ENCODE measurements at places on chromosomes 4 and X. TPM values are rescaled to one million over a fixed set of nuclear protein-coding genes. Genes with fewer than 3 reads are reported as not detected.

- no peaks in the 10 kb centered on the region for H3K27me3 ChIP-seq
- H3K4me1 ChIP-seq: peaks cover 1% of the 10 kb centered on the region
- no peak overlapping the region for H3K27ac ChIP-seq
These were observed 147.0 kb upstream of the HPGD start for GRCh38 chr4:174669270-174669669.

DNA sequence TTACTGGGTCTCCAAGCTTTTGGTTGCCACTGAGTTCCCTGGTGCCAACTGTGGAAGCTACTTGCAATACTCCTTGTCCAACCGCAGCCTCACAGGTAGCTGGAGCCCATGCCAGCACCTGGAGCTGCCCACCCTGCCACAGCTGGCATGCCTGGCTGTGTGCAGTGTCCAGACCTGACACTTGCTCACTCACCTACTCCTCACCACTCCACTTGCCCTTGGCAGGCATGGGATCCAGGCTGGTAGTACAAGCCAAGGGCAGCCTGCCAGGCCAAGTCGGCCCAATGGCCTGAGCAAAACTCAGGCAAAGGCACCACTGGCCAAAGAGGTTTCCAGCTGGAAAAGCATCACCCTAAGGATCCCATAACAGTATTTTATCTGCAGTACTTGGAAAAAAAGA, 246.3 kb downstream of the PDGFC start:
- no peaks in the 10 kb centered on the region for H3K27me3 ChIP-seq
- no peaks in the 10 kb centered on the region for H3K36me3 ChIP-seq
- no peak overlapping the region for H3K27ac ChIP-seq
- DNase-seq: no peak

DNA sequence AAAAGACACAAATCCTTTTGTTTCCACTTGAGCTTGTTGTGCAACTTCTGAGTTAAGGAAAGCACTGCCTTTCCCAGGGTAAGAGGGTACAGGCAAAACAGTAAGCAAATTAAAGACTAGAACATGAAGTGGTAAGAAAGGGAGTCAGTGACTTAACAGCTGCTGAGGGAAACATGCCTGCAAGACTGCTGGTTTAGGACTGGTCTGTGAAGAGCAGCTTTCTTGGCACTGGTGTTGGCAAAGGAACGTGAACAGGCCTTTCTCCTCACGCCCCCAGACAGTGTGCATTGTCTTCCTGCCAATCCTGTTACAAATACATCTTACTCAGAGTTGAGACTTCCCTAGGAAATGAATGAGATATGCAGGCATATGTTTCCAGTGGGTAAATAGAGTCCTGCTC, 2.6 kb downstream of the LHFPL1 start:
- H3K27ac ChIP-seq: no peak overlapping the region
- H3K4me1 ChIP-seq: peaks cover 21% of the 10 kb centered on the region
- DNase-seq: no peak

GRCh38 chr4:94221916-94222315, 14.3 kb downstream of the SMARCAD1 start:
- no peak overlapping the region for H3K4me3 ChIP-seq
- peak overlapping the region; percentile 6 for H3K27ac ChIP-seq
- no peaks in the 10 kb centered on the region for H3K4me1 ChIP-seq
- DNase-seq: no peak
- no peaks in the 10 kb centered on the region for H3K27me3 ChIP-seq

DNA sequence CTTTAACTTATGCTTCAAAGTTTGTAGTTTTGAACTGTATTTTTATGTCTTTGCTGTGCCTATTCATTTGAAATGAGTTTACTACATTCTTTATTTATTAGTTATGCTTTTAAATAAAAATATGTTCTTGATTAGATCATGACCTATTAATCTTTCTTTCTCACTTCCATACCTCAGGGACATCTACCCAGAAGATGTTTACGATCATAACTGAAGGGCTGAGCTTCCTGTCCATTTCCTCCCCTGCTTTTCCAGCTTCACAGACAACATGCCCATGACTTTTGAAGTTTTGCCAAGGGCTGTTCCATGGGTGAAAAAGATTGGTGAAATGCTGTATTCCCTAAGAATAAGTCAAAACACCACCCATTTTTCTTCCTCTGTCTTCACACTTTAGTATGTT, 99.7 kb upstream of the DDIT4L start:
- no peak overlapping the region for H3K4me3 ChIP-seq
- peaks cover 4% of the 10 kb centered on the region for H3K4me1 ChIP-seq
- no peaks in the 10 kb centered on the region for H3K36me3 ChIP-seq
- no peak for DNase-seq

GRCh38 chrX:113429011-113429410, 588.4 kb upstream of the AMOT start:
- H3K36me3 ChIP-seq: no peaks in the 10 kb centered on the region
- H3K4me3 ChIP-seq: no peak overlapping the region
- no peaks in the 10 kb centered on the region for H3K4me1 ChIP-seq
- no peak overlapping the region for H3K27ac ChIP-seq
- H3K27me3 ChIP-seq: no peaks in the 10 kb centered on the region

- no peaks in the 10 kb centered on the region for H3K27me3 ChIP-seq
- no peak overlapping the region for H3K4me3 ChIP-seq
- H3K36me3 ChIP-seq: peaks cover 4% of the 10 kb centered on the region
- H3K27ac ChIP-seq: no peak overlapping the region
These were observed 200.3 kb downstream of the STPG2 start for GRCh38 chr4:97942951-97943350.

DNA sequence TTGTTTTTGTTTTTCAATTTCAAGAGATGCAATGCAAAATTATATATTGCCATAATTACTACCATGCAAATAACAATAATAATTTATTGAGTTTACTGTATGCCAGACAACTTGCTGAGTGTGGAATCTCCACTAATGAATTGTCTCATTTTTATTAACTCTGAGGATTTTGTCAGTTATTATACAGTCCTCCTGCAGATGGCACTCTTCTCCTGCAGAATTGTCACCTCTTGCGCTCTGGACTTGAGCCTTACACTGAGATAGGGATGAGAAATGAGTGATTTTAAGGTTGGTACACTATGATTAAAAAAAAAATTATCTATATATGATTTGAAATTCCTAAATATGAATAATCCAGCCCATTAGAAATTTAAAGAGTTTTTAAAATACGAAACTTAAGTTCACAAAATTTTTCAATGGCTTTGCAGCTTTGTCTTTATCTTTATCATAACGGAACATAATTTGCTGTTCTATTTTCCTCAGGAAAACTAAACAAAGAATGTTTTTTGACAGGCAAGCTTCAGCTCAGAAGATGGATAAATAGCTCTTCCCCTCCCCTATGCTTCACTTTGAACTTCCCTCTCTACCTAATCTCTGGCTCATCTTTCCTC, 12.7 kb upstream of the PAQR3 start:
- H3K4me1 ChIP-seq: no peaks in the 10 kb centered on the region
- no peak for DNase-seq
- H3K27me3 ChIP-seq: peaks cover 27% of the 10 kb centered on the region
- H3K4me3 ChIP-seq: no peak overlapping the region
- H3K36me3 ChIP-seq: no peaks in the 10 kb centered on the region

- no peak overlapping the region for H3K27ac ChIP-seq
- no peaks in the 10 kb centered on the region for H3K36me3 ChIP-seq
- H3K4me1 ChIP-seq: no peaks in the 10 kb centered on the region
- DNase-seq: no peak
- no peak overlapping the region for H3K4me3 ChIP-seq
These were observed 148.5 kb downstream of the NAA11 start for GRCh38 chr4:79177388-79177787.

GRCh38 chr4:170007113-170007512, 19.1 kb downstream of the MFAP3L start:
- H3K27me3 ChIP-seq: no peaks in the 10 kb centered on the region
- H3K36me3 ChIP-seq: peaks cover 1% of the 10 kb centered on the region
- H3K4me1 ChIP-seq: no peaks in the 10 kb centered on the region
- H3K27ac ChIP-seq: no peak overlapping the region
- no peak overlapping the region for H3K4me3 ChIP-seq
- no peak for DNase-seq

- peak overlapping the region; percentile 98 for H3K27ac ChIP-seq
- H3K27me3 ChIP-seq: no peaks in the 10 kb centered on the region
- H3K4me3 ChIP-seq: no peak overlapping the region
- peaks cover 3% of the 10 kb centered on the region for H3K36me3 ChIP-seq
- H3K4me1 ChIP-seq: peaks cover 15% of the 10 kb centered on the region
- no peak for DNase-seq
These were observed 39.4 kb downstream of the SAT1 start for GRCh38 chrX:23822397-23822796.

- H3K36me3 ChIP-seq: no peaks in the 10 kb centered on the region
- no peaks in the 10 kb centered on the region for H3K4me1 ChIP-seq
- H3K4me3 ChIP-seq: no peak overlapping the region
- H3K27me3 ChIP-seq: peaks cover under 1% of the 10 kb centered on the region
- no peak for DNase-seq
- H3K27ac ChIP-seq: no peak overlapping the region
These were observed 7.9 kb downstream of the COL25A1 start for GRCh38 chr4:109294468-109295020.

GRCh38 chr4:24912252-24913118, at the start of gene CCDC149:
TSS of gene CCDC149 (minus strand) at chr4:24913042. CDS start at chr4:24912864, 178 bp downstream.
- H3K36me3 ChIP-seq: peaks cover 25% of the 10 kb centered on the region
- H3K4me1 ChIP-seq: peaks cover 8% of the 10 kb centered on the region
- peak within 1 kb of the TSS; percentile 85 for H3K4me3 ChIP-seq
- DNase-seq: peak; percentile 76
- peaks cover 3% of the 10 kb centered on the region for H3K27me3 ChIP-seq

Gene CLNK
- not detected for total RNA-seq

Gene BRS3
- 0.10 TPM for total RNA-seq

Gene CXCL8
- total RNA-seq: 1.1 TPM

Data from progenitor cell of endocrine pancreas (in vitro differentiated cells).